Stimulated activated CD8-positive, alpha-beta memory T cell treated with anti-CD3 and anti-CD28 coated beads, Interleukin-4, amount 100 ng/mL, for 1 hour (primary cell): ENCODE measurements at places on chromosomes 5 and 9.

GRCh38 chr9:8686516-8686915 is 886.9 kb upstream of the DMAC1 start:
- no peak for DNase-seq

GRCh38 chr5:35752012-35752411 is 104.7 kb upstream of the IL7R start:
- DNase-seq: no peak

DNA sequence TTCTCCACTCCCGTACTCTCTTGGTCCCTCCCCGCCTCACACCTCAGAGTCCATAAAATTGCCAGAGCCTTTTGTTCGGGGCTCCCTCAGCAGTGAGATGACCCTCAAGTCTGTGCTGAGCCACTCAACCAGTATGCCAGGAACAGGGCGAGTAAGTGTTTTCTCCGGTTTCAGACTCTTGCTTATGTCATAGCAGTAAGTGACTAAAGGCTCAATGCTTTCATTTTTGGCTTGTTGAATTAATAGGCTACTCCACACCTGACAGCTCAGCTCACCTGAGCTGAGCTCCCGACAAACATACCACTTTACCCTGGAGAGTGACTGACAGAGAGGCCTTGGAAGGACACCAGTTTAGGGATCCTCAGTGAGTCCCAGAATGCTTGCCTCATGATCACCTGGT is 30.5 kb downstream of the PCSK1 start:
- DNase-seq: no peak

DNA sequence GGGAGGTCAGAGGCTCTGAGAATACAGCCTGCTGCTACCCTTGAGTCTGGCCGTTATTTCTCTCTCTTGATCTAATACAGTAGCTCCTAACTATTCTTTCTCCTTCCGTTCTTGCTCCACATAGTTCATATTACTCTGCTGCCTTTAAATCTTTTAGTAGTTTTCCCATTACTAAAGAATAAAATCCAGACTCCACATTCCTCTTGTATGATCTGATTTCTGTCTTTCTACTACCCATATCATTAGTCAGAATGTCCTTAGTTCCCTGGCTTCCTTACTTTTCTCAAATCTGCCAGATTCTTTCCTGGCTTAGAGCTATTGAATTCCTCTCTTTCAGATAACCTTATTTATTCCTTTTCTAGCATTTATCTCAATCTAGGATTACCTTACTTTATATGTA is 40.0 kb downstream of the MARCHF6 start:
- no peak for DNase-seq

DNA sequence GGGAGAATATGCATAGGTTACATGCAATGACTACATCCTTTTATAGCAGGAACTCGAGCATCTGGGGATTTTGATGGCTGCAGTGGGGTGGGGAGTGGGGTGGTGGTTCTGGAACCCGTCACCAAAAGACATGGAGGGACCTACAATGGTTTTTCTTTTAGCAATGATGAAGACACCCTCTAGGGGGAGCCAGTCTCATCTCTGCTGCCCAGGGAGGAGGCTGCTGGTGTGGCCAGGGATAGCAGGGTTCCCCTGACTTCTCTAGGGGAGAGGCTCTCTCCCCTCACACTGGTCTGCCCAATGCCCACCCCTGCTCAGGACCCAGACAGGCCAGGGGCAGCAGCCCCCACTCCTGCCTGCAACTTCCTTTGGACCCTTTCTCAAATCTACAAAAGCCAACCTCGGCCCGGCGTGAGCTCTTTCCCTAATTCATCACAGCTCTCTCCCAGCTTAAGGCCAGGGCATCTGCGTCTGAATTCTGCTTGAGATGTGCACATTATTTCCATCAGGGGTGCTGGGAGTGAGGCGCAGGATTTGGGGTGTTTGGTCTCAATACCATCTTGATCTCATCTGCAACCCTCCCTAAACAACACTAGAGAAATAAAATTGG is 73.6 kb upstream of the RETREG1 start:
- DNase-seq: no peak

- no peak for DNase-seq
These were observed 97.7 kb downstream of the MAP1B start for GRCh38 chr5:72204946-72205345.

GRCh38 chr9:87226896-87227295 is 270.8 kb upstream of the DAPK1 start:
- DNase-seq: no peak

GRCh38 chr9:118618084-118618483 is 751.2 kb downstream of the BRINP1 start:
- DNase-seq: no peak

GRCh38 chr9:89234205-89235067 is 55.8 kb upstream of the SHC3 start:
- DNase-seq: no peak

- DNase-seq: no peak
These were observed 26.0 kb downstream of the JMY start for GRCh38 chr5:79261897-79262296.

DNA sequence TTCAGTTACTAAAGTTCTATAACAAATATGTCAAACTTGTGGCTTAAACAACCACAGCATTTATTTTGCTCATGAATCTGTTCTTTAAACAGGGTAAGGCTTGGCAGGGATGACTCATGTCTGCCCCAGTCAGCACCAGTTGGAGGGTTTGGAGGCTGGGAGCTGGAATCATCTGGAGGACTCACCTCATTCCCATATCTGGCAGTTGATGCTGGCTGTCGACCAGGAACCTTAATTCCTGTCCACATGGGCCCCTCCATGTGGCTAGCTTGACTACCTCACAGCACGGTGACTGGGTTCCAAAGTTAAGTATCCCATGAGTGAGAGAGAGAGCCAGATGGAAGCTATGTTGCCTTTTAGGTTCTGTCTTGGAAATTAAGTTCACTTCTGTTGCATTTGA is 13.8 kb upstream of the CCL28 start:
- no peak for DNase-seq
